ENCODE measurements at places on chromosomes 11 and 22. TPM values are rescaled to one million over a fixed set of nuclear protein-coding genes. Genes with fewer than 3 reads are reported as not detected.

FIBIN gene
- total RNA-seq: 56.8 TPM

OR5P2 gene
- total RNA-seq: not detected

OR51B4 gene
- total RNA-seq: not detected

C1QTNF4 gene
- 0.06 TPM for total RNA-seq

ZNF214 gene
- total RNA-seq: 4.7 TPM

TRIM49C gene
- total RNA-seq: not detected

SLC17A6 gene
- not detected for total RNA-seq

CARD10 gene
- 2.5 TPM for total RNA-seq

GRM5 gene
- 0.06 TPM for total RNA-seq

NAALADL1 gene
- total RNA-seq: 27.0 TPM

HPS5 gene
- 51.9 TPM for total RNA-seq

DDTL gene
- total RNA-seq: 0.92 TPM

RASD2 gene
- total RNA-seq: 0.12 TPM

ZNF280B gene
- total RNA-seq: under 0.01 TPM

SOX6 gene
- 0.50 TPM for total RNA-seq

MIOX gene
- not detected for total RNA-seq

SHISA8 gene
- total RNA-seq: not detected

MS4A15 gene
- total RNA-seq: not detected

H19 gene
- not detected for total RNA-seq

MAJIN gene
- not detected for total RNA-seq

FOLR3 gene
- total RNA-seq: 0.13 TPM

HEPACAM gene
- total RNA-seq: not detected

PARVG gene
- total RNA-seq: 0.13 TPM

CSKMT gene
- total RNA-seq: 9.1 TPM

SYT7 gene
- 8.9 TPM for total RNA-seq

HBB gene
- not detected for total RNA-seq

CSF2RB gene
- total RNA-seq: 1.5 TPM

GSTT2 gene
- not detected for total RNA-seq

LIMK2 gene
- total RNA-seq: 19.6 TPM

ANGPTL5 gene
- 0.92 TPM for total RNA-seq

OR10A2 gene
- total RNA-seq: not detected

CASTOR1 gene
- 5.9 TPM for total RNA-seq

RASGRP2 gene
- not detected for total RNA-seq

APOL3 gene
- 34.0 TPM for total RNA-seq

WT1 gene
- total RNA-seq: not detected

HMOX1 gene
- total RNA-seq: 87.3 TPM

CEP126 gene
- 4.2 TPM for total RNA-seq

GPR83 gene
- 0.26 TPM for total RNA-seq

UPK3A gene
- total RNA-seq: not detected

PNPLA5 gene
- not detected for total RNA-seq

MSANTD2 gene
- 5.9 TPM for total RNA-seq

SEC14L6 gene
- total RNA-seq: 0.12 TPM

PHOX2A gene
- not detected for total RNA-seq

PVALB gene
- not detected for total RNA-seq

OR4D5 gene
- not detected for total RNA-seq

OR51E2 gene
- not detected for total RNA-seq

All from aortic smooth muscle cell (primary cell).